Type B pancreatic cell (in vitro differentiated cells): ENCODE measurements at places on chromosomes 11 and 22.
A peak's percentile ranks its signal among the peaks of the same experiment; 100 is the strongest.

GRCh38 chr22:26174280-26174679 is 5.0 kb downstream of the SEZ6L start:
- no peak for DNase-seq

GRCh38 chr11:35157814-35158700 is 19.1 kb downstream of the CD44 start:
- DNase-seq: no peak

DNA sequence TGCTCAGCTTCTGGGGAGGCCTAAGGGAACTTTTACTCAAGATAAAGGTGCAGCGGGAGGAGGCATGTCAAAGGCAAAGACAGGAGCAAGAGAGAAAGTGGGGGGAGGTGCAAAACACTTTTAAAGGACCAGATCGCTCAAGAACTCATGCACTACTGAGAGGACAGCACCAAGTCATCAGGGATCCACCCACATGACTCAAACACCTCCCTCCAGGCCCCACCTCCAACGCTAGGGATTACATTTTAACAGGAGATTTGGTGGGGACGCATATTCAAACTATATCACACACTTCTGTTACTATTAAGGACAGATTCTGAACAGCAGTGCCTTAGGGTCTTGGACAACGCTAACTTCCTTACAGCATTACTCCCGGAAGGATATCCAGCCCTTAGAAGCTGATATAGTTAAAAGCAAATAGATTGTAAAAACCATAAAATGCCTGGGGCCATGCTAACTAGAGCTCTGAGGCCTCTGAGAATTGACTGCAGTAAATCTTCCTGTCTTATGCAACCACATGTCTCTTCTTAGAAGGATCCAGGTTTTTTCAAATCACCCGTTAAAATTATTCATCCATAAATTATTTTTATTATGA is 16.7 kb upstream of the ZC3H12C start:
- DNase-seq: no peak

GRCh38 chr11:6405846-6406245 is 13.0 kb downstream of the APBB1 start:
- no peak for DNase-seq

DNA sequence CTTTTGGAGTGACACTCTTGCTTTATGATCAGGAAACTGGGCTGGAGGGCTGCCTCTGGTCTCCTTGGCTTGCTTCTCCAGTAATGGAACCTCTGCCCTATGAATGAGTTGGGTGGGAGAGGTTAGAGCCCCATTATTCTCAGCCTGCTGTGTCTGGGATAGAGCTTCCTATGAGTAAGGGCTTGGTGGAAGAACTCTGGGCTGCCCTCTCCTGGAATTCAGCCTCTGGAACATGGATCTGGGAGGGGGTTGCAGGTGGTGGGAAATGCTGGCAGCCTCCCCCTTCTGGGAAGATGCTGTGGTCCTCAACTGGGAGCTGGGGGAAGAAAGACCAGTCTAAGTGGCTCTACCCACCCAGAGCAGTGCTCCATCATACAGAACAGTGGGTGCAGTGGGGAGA is 81.8 kb upstream of the SYN3 start:
- DNase-seq: no peak

DNA sequence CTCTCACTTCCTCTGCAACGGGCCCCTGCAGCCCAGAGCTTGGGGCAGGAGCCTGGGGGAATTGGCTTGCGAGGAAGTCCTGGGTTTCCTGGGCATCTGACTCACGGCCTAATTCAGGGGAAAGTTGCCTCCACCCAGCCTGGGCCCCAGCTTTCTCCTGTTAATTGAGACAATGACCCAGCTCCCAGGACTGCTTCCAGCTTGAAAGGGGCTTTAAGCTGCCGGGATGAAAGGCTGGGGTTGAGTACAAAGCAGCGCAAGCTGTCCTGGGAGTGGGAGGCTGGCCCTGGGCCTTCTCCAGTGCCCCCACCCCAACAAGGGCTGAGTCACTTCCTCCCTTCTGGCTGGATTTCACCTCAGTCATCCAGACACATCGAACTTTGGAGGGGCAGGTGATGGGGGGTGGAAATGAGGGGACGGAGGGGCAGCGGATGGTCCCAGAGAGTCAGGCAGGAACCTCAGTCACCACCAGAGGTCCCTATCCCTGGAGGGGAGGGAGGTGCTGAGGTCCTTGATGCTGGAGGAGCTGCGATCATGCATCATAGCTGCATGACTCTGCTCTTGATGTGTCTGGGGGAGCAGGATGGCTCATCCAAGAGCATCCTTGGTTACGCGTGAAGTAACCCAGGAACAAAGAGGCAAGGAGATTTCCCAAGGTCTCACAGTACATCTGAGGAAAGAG is 30.1 kb upstream of the OAF start:
- DNase-seq: peak; percentile 60

- no peak for DNase-seq
Measured at GRCh38 chr11:121152764-121153163, 51.7 kb downstream of the TECTA start.

DNA sequence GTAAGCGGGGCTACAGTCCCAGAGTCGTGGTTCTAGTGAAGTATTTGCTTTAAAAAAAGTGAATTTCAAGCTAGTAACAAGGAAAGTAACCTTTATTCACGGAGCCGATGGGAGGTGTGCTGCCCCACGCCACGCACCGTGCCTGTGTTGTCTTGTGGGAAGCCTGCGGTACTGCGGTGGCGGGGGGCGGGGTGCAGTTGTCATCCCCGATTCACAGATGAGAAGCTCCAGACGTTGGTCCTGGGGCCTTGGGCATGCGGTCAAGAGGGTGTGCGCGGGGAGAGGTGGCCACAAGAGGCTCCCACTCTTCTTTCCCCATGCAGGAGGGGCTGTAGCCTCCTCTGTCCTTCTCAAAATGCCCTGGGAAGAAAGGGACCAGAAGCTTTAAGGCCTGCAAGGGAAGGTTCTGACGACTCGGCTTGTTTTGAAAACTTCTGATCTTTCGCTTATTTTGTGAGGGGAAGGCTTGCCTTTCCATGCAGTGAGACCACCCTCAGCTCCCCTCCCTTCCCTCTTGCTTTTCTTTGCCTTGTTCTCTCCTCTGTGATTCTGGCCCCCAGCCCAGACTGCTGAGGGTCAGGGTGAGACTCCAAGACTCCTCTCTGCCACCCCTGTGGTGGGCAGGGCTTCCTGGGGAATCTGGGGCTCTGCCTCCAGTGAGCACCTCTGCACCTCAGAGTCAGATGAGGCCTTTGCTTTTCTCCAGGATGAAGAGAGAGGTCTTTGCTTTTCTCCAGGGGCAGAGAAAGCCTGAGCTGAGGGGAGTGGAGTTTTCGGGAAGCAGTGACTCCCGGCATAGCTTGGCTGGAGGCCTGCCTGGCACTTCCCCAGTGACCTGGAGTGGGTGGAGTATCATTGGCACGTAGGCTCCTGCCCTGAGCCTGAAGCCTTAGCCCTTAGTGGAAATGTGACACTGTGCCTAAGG is 6.2 kb downstream of the GLB1L3 start:
- DNase-seq: no peak

GRCh38 chr11:11605181-11605580 is 16.6 kb downstream of the GALNT18 start:
- DNase-seq: no peak

DNA sequence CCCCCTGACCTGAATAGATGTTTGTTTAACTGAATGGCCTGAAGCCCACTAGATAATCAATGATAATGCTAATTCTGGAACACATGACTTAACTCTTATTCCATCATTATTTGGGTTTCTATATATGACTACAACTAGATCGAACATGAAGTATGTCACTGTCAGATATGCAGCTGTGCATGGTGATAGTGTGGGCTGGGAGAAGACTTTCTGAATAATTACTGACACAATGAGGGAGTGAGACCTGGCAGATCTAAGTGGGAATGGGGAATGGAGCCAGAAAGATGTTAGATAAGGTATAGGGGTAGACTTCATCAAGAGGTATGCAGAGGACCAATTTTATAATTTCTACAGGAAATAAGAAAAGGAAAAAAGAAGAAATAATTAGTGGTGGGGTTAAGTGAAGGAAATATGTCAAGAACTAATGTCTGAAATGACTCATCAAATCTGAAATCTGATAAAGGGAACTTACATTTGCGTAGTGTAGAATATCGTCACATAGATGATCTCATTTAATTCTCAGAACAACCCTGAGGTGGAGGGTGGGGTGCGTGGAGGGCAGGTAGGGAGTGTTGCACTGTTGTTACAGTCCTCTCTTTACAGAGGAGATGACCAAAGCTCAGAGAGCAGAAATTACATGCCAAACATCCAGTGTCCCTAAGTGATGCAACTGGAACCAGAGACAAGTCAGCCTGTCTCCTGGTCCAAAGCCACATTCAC is 68.2 kb upstream of the EED start:
- no peak for DNase-seq

- DNase-seq: no peak
Measured at GRCh38 chr22:23845265-23846080, 6.7 kb upstream of the DERL3 start.

DNA sequence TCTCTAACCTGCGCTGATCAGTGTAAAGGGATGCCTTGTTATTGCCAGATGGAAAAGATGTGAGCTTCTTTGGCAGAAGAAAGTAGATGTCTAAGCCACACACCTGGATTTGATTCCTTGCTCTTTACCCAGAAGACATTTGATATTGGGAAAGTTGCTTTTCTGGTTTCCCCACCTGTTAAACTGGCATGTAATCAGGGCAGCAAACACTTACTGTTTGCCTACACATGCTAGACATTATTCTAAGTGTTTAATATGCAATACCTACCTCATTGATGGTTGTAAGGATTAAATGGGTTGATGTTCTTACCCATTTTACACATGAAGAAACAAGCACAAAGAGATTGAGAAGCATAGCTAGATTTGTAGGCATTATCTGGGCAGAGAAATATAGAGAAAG is 16.6 kb downstream of the ASRGL1 start:
- no peak for DNase-seq

GRCh38 chr11:121839781-121840180 is 276.2 kb downstream of the BLID start:
- no peak for DNase-seq

- DNase-seq: no peak
Measured at GRCh38 chr11:6841694-6842093, 3.8 kb upstream of the OR10A5 start.

GRCh38 chr11:106061954-106062949 is 14.9 kb downstream of the KBTBD3 start:
- no peak for DNase-seq

DNA sequence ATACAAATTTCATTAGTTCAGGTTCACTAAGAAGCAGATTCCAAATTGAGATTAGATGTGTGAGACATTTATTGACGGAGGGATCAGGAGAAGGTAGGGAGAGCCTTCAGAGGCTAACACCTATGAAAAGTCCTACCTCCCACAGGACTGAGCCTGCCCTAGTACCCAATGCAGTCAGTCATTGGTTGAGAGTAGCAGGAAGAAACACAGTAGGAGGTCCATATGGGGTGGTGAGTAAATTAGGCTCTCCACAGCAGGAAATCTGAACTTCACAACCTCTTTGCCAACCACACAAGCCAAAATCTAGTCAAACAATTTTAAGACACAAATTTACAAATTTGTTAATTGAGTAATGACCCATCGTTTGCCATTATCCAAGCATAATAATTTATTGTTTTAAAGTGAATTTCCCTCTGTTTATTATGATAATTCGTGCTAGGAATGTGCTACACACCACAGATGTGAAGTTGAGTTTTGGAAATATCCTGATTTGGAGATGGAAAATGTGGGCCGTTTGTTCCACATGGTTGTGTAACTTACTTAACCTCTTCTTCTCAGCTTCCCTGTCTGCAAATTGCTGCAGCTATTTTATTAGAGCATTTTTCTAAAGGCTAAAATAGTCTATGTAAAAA is 542.1 kb downstream of the ETS1 start:
- no peak for DNase-seq

- DNase-seq: no peak
Measured at GRCh38 chr11:94997437-94997836, 23.9 kb downstream of the KDM4D start.

- DNase-seq: no peak
Measured at GRCh38 chr22:36671404-36671803, 32.1 kb downstream of the CACNG2 start.

DNA sequence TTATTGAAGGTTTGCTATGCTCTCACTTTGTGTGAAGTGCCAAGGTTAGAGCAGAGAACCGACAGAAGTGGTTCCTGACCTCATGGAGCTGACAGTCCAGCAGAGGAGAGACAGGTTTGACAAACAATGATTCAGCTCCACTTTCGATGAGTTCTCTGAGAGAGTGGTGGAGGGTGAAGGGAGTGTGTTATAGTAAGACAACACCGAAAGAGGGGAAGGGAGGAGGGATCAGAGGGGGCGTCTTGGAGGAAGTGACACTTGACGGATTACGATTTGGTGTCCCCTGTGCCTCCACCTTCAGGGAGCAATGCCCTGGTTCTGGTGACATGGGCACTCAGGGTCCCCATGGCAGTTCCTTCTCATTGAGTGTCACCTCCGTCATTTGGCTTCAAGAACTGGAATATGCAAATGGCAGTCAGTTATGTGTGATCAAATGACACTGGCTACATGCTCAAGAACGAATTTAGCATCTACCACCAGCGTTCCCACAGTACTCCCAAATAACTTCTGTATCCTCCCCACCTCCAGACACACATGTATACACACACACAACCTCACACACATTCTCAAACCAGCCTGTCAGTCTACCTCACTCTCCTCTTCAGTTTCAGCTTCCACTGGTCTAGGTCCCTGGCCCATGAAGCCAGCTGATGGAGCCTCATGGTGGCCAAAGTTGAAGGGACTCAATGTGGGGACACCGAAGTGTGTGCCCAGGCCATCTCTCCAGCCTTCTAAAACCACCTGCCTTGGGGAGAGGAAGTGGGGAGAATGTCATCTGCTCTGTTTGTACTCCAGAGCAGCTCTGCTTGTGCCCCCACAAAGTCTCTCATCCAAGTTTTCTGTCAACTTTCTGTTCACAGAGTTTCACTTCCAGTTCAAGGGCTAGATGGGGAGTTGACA is 31.4 kb upstream of the NUP160 start:
- no peak for DNase-seq

DNA sequence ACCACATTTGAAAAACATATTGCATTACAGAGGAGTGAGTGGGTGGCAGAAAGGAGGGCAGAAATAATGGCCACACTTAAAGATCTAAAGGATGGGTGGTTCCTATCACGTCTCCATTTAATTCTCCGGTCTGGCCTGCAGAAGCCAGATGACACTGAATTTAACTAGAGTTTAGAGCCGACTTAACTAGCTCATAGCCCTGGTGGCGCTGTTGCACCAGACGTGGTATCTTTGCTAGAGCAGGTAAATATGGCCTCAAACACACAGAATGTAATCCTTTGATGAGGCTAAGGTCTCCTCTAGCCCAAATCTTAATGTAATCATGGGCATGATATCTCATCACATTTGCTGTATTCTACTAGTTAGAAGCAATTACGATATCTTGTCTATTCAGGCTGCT is 51.5 kb upstream of the GAL start:
- no peak for DNase-seq
